Thoracic aorta (tissue), 2 donors: ENCODE measurements at places on chromosomes 6 and 20. TPM values are rescaled to one million over a fixed set of nuclear protein-coding genes. Genes with fewer than 3 reads are reported as not detected.

GRCh38 chr6:9503111-9503761 is 911.6 kb downstream of the TFAP2A start:
- DNase-seq = no peak
- H3K4me1 ChIP-seq = no peaks in the 10 kb centered on the region
- no peaks in the 10 kb centered on the region for H3K36me3 ChIP-seq
- H3K4me3 ChIP-seq = no peak overlapping the region

Gene SLC17A1
- total RNA-seq = not detected

DNA sequence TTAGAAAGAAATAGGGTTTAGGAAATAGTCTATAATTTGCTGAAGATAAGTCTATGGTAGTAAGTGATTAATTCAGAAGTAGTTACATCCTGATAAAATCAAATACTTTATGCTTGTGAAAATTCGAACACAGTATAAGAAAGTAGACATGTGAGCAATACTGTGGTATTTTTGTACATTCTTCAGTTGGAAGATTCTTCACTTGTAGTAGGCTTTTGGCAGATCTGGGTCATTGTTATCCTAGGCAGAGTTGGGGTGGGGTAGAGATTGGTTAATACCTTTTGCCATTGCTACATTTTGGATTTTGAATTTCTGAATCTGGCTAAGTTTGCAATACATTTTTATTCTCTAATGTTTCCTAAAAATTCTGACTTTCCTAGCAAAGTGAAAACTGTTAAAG is 197.5 kb downstream of the BCKDHB start:
- H3K27me3 ChIP-seq = no peaks in the 10 kb centered on the region
- no peaks in the 10 kb centered on the region for H3K36me3 ChIP-seq
- H3K4me1 ChIP-seq = no peaks in the 10 kb centered on the region
- no peak overlapping the region for H3K4me3 ChIP-seq

DNA sequence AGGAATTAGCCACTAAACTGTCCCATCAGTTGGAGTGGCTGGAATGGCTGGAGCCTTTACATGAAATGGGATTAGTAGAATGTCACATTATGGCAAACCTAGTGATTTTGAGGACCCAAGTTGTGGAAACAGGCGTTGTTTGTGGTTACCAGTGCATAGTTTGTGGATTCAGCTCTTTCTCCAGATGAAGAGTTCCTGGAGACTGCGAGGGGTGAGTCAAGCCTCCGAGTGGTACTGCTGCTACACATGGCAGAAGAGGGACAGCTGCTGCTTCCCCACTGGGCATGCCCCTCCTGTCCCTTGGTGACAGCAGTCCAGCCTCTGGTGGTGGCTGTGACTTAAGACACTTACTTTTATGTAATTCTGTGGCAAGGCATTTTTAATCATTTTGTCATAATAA is 94.2 kb upstream of the SCP2D1 start:
- no peaks in the 10 kb centered on the region for H3K27me3 ChIP-seq
- no peak overlapping the region for H3K27ac ChIP-seq
- no peaks in the 10 kb centered on the region for H3K4me1 ChIP-seq
- no peaks in the 10 kb centered on the region for H3K36me3 ChIP-seq

Gene OSTM1
- total RNA-seq = 114 TPM

GRCh38 chr20:33010133-33010504 is 2.6 kb downstream of the BPIFB2 start:
- no peaks in the 10 kb centered on the region for H3K36me3 ChIP-seq
- no peak overlapping the region for H3K27ac ChIP-seq
- H3K4me1 ChIP-seq = no peaks in the 10 kb centered on the region
- no peak for DNase-seq
- H3K4me3 ChIP-seq = no peak overlapping the region

DNA sequence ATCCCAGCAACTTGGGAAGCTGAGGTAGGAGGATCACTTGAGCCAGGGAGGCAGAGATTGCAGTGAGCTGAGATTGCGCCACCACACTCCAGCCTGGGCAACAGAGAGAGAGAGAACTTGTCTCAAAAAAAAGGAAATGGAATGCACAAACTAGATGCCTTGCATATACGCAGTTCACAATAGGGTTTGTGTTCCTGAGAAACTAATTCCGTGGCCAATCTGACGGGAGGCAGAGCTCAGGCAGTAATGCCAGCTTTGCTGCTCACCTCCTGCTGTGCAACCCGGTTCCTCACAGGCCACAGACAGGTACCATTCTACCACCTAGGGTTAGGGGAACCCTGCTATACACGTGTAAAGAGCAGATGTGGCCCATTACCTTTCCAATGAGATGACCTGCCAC is 1.4 kb downstream of the CDK5RAP1 start:
- H3K36me3 ChIP-seq = peaks cover 4% of the 10 kb centered on the region
- DNase-seq = no peak
- H3K27me3 ChIP-seq = no peaks in the 10 kb centered on the region
- H3K27ac ChIP-seq = no peak overlapping the region
- H3K4me3 ChIP-seq = peak overlapping the region; percentile 83

Gene RBM24
- 7.9 TPM for total RNA-seq

GRCh38 chr6:100099189-100100074 is 105.4 kb upstream of the MCHR2 start:
- DNase-seq = no peak
- no peak overlapping the region for H3K27ac ChIP-seq
- H3K27me3 ChIP-seq = no peaks in the 10 kb centered on the region
- H3K4me3 ChIP-seq = no peak overlapping the region
- H3K4me1 ChIP-seq = no peaks in the 10 kb centered on the region

Gene FBXO9
- 30.1 TPM for total RNA-seq

GRCh38 chr6:20939161-20939775 is 405.0 kb downstream of the CDKAL1 start:
- DNase-seq = no peak
- H3K27me3 ChIP-seq = no peaks in the 10 kb centered on the region
- no peak overlapping the region for H3K4me3 ChIP-seq
- H3K27ac ChIP-seq = no peak overlapping the region
- H3K4me1 ChIP-seq = no peaks in the 10 kb centered on the region

GRCh38 chr6:38968702-38969149 is 79.9 kb upstream of the GLP1R start:
- no peaks in the 10 kb centered on the region for H3K27me3 ChIP-seq
- no peaks in the 10 kb centered on the region for H3K36me3 ChIP-seq
- H3K4me3 ChIP-seq = no peak overlapping the region
- H3K27ac ChIP-seq = no peak overlapping the region
- H3K4me1 ChIP-seq = no peaks in the 10 kb centered on the region
- DNase-seq = no peak

DNA sequence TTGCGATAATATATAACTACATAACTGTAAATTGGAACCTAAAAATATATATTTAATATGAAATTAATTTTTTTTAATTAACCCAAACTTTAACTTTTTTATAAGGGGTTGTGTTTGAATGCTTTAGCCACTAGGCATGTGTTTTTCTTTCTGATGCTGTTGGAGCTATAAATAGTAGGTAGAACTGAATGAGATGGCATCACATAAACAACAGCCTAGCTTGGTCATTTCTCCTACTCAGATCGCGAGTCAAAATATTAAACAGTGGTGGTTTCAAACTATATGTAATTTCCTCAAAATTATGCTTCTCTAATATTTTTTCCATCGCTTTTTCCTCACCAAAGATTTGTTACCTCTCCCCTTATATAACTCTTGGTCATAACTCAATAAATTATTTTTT is 243.2 kb downstream of the ARID1B start:
- no peaks in the 10 kb centered on the region for H3K27me3 ChIP-seq
- H3K27ac ChIP-seq = peak overlapping the region; percentile 98
- no peaks in the 10 kb centered on the region for H3K36me3 ChIP-seq
- peaks cover 15% of the 10 kb centered on the region for H3K4me1 ChIP-seq

DNA sequence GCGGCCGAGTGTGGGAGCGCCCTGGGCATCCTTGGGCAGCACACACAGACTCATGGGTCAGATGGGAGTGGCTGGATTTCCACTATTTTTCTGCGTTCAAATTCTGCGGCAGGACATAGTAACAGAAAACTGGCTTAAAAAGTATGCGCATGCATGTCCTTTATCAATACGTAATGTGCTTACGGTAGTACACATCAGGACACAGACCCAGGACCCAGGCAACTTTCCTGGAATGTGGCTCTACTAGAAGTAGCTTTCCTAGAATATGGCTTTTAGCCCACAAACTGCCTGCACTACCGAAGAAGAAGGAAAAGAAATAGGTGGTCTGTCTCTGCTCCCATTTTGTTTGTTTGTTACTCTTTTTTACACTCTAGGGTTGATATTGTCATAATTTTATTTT is 43.4 kb upstream of the SHLD1 start:
- H3K27me3 ChIP-seq = no peaks in the 10 kb centered on the region
- H3K36me3 ChIP-seq = no peaks in the 10 kb centered on the region
- H3K27ac ChIP-seq = no peak overlapping the region
- H3K4me3 ChIP-seq = no peak overlapping the region

DNA sequence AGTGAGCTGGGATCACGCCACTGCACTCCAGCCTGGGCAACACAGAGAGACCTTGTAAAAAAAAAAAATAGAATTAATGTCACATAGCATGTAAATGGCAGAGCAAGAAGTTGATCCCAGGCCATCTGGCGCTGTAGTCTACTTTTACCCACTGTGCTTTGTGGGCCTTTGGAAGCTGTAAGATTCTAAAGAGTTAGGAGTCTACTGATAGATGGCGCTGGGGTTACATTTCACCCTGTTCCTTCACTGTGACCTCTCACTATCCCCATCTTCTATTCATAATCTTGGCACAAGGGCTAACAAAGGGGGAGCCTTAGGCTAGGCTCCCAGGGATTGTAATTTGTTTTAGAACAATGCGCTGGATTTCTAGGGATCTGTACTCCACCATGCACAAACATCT is 24.4 kb downstream of the SIRPD start:
- DNase-seq = no peak
- H3K27ac ChIP-seq = no peak overlapping the region
- no peaks in the 10 kb centered on the region for H3K27me3 ChIP-seq
- H3K36me3 ChIP-seq = no peaks in the 10 kb centered on the region
- no peaks in the 10 kb centered on the region for H3K4me1 ChIP-seq

Gene GLP1R
- not detected for total RNA-seq

DNA sequence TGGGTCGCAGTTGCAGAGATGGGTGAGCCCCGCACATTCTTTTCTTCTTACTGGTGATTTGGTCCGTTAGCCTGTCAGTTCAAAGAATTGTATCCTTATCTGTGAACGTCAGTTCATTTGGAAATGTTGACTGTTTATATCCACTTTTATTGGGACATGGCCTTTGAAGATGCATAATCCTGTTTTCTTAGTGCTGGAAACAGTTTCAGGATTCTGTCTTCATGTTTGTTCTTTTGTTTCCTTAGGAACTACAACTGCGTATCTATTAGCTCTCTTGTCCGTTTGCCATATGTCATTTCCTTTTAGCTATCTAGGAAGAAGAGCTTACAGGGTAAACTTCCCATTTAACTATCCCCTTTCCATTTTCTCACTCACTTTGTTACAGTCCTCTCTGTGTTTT is 35.0 kb upstream of the TULP1 start:
- H3K27me3 ChIP-seq = no peaks in the 10 kb centered on the region
- DNase-seq = no peak
- H3K4me1 ChIP-seq = no peaks in the 10 kb centered on the region
- H3K4me3 ChIP-seq = no peak overlapping the region
- no peak overlapping the region for H3K27ac ChIP-seq
- H3K36me3 ChIP-seq = no peaks in the 10 kb centered on the region

Gene BCAS4
- total RNA-seq = 10.2 TPM

Gene FAM217A
- total RNA-seq = not detected

DNA sequence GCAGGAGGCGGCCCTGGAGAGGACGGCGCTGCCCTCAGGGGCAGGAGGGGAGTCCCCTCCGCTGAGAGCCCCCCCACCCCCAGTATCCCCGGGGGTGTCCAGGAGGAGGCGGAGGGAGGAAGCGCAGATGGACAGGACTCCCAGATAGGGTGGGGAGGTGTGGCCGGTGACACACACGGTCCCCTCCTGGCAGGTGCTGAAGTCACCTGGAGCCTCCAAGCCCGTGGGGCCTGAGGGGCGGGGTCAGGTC is 1.4 kb downstream of the STMN3 start:
- H3K27ac ChIP-seq = no peak overlapping the region
- peak overlapping the region; percentile 76 for H3K4me3 ChIP-seq
- H3K36me3 ChIP-seq = no peaks in the 10 kb centered on the region

DNA sequence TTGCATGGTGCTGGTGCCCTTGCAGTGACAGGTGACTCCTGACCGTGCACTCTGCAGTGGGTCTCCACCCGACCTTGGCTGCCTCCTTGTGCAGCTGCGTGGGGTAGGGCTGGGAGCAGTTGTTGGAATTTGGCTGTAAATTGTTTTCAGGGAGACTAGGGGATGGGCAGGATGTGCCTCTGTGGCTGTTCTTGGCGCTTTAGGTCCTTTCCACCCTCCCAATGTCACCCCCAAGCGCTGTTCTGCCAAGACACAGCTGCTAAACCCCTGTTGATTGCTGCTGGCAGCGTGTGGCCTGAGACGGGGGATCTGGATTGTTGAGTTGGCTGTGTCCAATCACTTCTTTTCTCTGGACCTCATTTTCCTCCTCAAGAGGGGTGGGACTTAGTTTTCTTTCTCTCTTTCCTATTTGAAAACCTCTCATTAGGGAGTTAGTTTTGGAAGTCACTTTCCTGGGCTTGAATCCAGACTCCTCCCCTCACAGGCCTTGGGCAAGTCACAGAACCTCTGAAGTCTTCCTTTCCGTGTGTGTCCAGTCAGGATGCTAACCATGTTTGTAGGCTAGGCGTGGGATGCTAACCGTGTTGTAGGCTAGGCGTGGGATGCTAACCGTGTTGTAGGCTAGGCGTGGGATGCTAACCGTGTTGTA is 8.5 kb downstream of the IGF2R start:
- H3K27me3 ChIP-seq = no peaks in the 10 kb centered on the region
- DNase-seq = no peak
- H3K36me3 ChIP-seq = no peaks in the 10 kb centered on the region
- H3K4me1 ChIP-seq = peaks cover 70% of the 10 kb centered on the region
- H3K27ac ChIP-seq = no peak overlapping the region
